Left hindlimb (tissue), 1 donor: ENCODE measurements at places on chromosomes 12 and 14.

DNA sequence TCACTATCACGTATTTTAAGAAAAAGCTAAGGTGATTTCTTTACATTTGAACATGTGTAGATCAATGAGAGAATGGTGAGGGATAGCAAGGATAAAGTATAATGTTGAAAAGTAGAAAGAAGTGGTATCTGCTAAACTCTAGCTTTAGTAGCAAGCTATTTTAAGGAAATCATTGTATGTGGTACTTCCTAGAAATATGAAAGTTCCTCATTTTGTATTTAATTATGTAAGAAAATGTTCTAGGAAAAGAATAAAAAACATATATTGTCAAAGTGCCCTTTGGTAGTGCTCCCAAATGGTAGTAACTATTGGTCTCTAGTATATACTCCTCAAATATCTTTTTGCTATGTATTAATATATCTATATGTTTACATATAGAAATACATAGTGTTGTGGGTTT lies 35.7 kb downstream of the RAB21 start:
- DNase-seq: no peak

DNA sequence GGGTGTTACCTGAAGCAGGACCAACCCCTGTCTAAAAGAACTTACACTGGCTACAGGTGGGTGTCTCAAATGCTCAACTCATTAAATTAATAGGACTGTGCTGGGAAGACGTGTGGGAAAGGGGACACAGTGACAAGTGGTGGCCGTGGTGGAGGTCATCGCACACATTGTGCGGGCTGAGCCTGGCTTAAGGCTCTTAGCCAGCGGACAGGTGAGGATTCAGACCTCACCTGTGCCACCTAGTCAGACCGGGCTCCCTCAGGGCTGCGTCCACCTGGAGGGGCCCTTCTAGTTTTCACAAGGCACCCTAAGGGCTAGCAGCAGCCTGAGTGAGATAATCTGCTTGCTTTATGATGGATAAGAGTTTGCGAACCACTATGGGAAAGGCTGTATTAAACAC lies 125.2 kb upstream of the FKBP4 start:
- DNase-seq: no peak

GRCh38 chr12:66999141-66999540 lies 270.0 kb upstream of the CAND1 start:
- no peak for DNase-seq

DNA sequence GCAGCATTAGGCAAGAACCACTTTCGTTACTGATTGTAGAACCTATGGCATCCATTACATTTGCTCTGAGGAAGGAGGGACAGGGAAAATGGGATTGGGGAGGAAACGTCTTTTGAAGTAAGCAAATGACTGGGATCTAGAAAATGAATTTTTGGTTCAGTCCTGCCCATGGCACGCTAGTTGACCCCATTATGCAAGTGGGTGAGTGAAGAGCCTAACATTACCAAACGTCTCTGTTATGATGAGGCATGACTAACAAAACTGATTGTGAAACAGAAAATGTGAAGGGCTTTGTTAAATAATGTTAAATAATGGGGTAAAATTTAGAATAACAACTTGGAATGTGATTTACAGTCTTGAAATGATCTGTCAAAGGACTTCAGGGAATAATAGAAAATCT lies 38.9 kb downstream of the CPSF2 start:
- DNase-seq: no peak

DNA sequence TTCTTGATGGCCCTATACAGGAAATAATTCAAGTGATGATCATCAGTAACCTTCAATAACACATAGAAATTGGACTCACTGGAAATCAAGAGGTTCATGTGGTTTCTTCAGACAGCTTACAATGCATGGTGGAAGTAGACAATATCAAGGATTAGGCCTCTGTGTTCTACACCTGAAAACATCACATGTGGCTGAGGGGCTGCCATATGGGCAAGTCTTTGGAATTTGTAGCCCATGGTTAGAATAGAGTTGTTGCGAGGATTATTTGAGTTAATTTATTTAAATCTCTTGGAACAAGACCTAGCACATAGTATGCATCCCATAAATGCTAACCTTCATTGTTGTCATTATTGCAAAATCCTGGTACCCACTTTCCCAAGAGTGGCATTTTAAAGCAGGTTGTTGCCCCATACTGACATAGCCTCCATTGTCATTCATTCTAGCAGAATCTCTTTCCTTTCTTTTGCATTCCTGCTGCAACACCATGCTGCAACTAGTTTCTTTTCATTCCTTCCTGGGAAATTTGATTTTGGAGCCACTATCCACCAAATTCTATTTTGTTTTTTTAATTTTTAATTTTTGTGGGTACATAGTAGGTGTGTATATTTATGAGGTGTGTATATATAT lies 352.7 kb upstream of the NAV3 start:
- no peak for DNase-seq

DNA sequence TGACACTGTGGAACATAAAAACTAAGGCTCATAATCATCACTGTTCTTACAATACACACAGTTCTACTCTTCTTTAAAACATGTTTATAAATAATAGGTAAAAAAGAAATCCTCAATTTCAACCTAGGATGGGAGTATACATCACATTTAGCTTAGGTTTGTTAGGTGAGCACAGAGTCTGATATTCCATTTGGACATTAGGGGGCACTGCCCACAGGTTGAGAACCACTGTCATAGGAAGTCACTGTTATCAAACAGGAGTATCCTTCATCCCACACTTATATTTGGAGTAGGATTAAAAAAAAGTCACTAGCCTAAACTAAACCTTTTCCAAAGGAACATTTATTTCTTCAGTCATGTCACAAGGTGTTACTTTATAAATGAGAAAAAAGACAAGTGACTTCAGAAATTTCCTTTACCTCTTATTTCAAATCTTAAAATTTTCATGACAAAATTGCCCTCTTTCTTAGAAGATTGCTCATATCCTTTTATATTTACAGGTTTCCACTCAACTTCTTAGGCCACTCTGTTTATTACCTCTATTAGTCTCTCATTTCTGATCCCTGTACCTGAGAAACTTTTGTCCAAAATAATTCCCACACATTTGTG lies 240.6 kb downstream of the CPNE8 start:
- no peak for DNase-seq

DNA sequence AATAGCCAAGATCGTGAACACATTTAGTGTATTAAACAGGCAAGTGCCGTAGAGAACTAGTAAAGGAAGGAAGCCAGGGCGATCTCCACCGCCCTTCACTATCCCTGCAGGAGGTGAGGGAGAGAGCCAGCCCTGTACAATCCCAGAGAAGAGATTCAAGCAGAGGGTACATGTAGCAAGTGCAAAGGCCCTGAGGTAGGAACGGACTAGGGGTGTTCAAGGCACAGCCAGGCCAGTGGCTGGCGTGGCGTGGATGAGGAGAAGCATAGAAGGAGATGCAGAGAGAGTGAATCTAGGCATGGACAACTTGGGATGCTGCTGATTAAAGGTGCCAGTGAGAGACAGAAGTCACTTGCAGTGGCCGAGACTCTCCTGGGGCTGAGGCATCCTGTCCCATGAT lies 39.1 kb upstream of the ESRRB start:
- DNase-seq: no peak

- no peak for DNase-seq
Observed at GRCh38 chr14:80620434-80620833, 321.1 kb downstream of the CEP128 start.

DNA sequence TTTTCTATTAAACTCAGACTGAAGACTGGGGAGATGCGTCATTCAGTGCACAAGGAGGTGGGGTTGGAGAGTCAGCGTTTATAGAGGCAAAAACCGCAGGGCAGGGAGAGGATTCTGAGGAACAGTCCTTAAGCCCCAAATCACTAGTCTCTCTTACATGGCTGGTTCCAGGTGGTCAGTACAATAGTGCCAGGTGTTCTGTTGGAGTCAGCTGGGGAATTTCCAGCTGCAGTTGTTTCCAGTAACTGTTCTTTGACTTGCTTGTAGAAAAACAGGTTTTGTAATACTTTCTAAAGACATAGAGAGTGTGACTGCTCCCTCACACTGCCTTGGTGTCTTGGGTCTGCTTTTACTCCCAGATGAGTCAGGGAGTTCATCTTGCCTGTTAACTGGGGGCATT lies 192.2 kb downstream of the TMTC3 start:
- DNase-seq: no peak

GRCh38 chr12:121712190-121712460 lies 427 bp upstream of the TMEM120B start:
- peak; percentile 74 for DNase-seq

- no peak for DNase-seq
Observed at GRCh38 chr14:44099743-44100488, 407.2 kb downstream of the FSCB start.

- DNase-seq: no peak
Observed at GRCh38 chr14:55066223-55066622, 14.8 kb downstream of the MAPK1IP1L start.

DNA sequence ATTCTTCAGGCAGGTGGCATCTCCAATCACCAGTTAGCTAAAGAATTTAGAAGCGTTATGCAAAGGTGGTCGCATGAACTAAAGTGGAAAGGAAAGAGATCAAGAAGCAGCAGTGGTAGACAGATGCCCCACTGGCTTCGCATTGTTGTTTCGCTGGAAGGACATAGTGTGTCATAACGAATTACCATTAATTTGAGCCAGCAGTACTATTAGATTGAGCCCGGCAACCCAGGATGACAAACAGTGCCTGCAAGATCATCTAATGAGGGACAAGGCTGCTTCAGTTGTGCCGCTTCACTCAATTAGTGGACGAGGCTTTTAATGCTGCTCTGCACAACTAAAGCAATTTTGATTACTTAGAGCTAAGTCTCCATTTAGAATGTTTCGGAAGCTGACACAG lies 274.5 kb upstream of the SOX5 start:
- DNase-seq: no peak

DNA sequence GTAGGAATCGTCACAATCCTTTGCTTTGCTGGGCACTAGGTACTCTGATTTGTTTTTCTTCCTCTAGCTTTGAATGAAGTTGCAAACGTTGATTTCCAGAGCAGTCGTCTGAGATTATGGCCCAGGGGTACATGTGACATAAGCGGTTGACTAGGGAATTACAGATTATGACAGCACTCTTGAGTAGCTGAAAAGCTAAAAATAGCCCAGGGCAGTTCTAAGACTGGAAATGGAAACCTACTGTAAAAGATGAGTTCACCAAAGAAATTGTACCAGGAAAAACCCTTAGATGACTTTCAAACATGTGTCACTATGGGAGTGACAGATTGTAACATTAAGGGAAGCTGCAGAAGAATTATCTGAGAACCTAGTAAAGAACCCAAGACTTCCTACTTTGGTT lies 108.5 kb downstream of the ANO6 start:
- no peak for DNase-seq

DNA sequence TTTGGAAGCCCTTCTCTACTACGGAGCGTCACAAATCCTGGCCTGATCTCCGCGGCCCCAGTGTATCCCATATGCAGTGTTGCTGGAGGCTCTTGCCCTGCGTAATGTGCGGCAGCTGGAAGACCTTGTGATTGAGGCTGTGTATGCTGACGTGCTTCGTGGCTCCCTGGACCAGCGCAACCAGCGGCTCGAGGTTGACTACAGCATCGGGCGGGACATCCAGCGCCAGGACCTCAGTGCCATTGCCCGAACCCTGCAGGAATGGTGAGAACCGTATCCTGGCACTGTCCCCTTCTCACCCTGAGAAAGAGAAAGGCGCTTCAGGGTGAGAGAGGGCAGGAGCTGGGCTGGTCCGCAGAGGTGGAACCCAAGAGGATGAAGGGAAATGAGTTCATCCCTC lies 5.3 kb downstream of the COPS7A start:
- DNase-seq: no peak

GRCh38 chr14:70188322-70188658 lies 461 bp downstream of the SLC8A3 start:
- DNase-seq: no peak
